ENCODE measurements at places on chromosomes 5 and 9.

- DNase-seq = no peak
Observed at GRCh38 chr5:59164041-59164830, 581.4 kb downstream of the RAB3C start.

DNA sequence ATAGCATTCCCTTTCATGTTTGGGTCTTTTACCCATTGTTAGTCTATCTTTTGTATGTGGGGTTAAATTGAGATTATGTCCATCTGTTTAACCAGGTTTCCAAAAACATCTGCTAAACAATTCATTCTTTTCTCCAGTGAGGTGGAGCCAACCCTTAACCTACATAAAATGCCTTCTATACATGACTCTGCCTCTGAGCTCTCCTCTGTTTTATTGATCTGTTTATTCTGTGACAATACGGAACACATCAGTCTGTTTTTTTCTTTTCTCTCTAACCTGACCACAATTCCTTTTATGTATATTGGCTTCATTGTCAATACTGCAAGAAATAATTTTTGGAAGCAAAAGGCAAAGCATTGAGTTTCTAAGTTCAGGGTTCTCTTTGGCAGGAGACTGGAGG lies 9.9 kb upstream of the ARL15 start:
- DNase-seq = no peak

- DNase-seq = no peak
Observed at GRCh38 chr5:87229780-87230179, 37.9 kb upstream of the RASA1 start.

DNA sequence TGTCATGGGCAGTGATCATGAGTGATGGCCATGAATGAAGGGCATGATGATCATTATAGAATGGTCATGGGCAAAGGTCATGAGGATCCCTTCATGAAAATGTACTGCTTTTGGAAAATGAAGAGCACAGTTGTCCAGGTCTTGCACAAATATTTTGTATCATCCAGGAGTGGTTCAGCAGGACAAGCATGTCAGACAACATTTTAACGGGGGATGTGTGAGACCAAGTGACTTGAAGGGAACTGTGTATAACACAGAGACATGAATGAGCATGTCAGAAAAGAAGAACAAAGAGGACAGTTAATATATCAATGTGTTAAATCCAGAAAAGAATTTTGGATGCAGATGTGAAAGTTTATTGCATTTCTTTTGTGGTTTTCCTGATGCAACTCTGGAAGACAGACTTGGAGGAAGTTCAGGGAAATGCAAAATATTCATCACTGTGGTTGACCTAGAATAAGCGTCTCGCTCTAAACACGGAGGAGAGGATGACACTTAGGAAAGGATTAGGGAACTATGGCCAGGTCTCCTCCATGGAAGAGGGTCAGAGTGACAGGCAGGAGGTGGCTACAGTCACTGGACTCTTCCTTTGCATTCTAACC lies 116.1 kb upstream of the IRX4 start:
- DNase-seq = no peak

- no peak for DNase-seq
Observed at GRCh38 chr9:79800578-79800977, 228.8 kb downstream of the TLE4 start.

DNA sequence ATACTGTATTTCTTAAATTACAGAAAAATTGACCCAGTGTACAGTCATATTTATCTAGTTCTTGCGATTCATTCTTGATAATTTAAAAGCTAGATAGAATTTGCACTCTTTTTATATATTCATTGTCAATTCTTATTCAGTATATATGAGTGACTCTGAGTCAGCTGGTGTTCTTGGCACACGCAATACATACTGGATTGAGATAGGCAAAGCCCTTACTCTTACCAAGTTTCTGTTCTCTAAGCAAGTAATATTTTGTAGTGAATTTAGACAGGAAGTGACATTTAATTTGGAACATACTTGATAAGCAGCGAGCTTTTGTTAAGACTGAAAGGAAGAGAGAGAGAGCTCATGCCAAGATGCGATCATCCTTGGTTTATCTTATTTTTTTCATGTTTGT lies 57.7 kb downstream of the GPBP1 start:
- no peak for DNase-seq

DNA sequence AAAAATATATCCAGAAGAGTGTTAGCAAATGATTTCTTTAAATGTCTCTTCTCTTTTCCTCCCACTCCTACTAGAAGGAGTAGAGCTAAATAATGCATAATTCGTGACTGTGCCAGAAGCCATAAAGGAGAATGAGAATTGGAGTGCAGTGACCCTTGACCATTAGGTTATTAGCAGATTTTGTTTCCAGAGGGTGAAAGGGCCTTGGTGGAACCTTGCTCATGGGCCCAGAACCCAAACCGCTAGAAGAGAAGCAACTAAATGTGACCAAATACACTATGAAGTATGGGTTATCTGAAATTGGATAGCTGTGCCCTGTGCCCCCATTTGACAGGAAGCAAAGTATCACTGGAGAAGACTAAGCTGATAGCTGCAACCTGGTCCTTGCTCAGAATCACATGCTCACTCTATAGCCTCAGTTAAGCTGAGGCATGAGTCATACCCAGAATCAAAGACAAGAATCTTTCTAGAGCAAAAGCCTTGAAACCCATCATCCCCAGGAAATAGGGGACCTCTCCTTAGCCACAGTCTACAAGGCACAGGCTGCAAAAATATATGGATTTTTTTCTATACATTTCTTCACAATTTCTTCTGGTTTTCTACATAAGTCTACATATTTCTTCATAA lies 36.3 kb downstream of the CAPSL start:
- DNase-seq = no peak

DNA sequence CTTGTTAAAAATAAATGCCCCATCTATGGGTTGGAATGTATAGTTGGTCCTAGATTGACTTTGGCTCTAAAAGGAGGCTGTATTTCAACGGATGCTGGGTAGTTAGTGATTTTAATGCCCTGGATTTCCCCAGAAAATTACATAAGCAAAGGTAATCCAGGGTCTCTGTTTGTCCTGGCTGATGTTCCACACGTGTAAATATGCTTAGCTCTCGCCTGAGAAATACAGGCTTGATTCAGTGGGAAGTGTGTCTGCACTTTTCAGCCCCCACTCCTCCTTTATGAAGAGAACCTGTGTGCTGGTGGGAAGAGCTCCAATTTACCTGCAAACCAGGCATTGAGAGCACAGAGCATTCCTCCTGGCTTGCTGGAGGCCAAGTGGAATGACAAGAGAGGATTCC lies 294.6 kb upstream of the CLINT1 start:
- no peak for DNase-seq

DNA sequence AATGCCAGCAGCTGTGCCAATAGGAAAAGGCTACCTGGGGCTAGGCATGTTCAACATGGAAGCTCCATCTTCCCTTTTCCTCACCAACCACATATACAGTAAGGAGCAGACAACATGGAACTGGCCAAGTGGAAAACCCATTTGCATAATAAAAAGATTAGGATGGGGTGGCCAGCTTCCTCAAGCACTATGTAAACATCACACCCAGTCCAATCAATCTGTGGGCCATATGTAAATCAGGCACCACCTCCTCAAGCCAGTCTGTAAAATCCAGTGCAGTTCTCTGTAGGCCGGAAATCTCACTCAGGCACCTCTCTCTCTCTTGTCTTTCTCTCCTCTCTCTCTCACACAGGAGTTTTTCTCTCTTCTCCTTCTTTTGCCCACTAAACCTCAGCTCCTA lies 360.2 kb upstream of the GRIA1 start:
- no peak for DNase-seq

DNA sequence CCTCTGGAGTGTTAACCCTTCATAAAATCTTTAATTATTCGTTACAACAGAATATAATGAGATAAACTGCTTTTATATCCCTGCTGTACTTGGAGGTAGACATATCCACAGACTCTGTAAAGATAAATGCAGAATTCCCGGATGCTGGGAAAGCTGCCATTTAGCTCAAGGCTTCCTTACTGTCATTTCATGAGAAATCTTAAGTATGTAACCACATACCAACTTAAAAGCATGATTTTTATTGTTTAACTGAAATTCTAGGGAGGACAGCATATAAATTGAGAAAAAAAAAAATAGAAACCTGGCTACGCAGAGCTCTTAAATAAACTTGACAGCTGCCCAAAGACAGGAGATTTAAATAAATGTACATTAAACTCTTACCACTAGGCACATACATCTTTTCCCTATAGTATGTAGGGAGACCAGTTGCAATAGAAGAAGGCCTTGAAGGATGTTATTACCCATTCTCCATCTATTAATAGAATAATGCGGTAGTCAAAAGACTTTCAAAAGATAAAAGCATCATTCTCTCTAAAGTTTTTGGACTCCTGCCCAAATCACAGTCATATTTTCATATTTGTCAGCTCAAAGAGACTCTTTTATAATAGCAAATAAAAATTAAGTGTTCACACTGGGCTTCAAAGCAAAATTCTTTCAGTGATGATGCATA lies 373.8 kb downstream of the NDUFS4 start:
- no peak for DNase-seq

DNA sequence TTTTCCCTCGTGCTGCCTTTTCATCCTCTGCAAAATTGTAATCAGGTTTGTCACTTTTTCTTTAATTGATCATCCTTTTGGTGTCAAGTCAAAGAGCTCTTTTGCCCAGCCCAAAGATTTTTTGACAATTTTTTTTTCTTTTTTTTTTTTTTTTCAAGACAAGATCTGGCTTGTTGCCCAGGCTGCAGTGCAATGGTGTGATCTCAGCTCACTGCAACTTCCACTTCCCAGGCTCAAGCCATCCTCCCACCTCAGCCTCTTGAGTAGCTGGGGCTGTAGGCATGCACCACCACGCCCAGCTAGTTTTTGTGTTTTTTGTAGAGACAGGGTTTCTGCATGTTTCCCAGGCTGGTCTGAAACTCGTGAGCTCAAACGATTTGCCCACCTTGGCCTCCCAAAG lies 36.7 kb downstream of the CDK7 start:
- DNase-seq = no peak

DNA sequence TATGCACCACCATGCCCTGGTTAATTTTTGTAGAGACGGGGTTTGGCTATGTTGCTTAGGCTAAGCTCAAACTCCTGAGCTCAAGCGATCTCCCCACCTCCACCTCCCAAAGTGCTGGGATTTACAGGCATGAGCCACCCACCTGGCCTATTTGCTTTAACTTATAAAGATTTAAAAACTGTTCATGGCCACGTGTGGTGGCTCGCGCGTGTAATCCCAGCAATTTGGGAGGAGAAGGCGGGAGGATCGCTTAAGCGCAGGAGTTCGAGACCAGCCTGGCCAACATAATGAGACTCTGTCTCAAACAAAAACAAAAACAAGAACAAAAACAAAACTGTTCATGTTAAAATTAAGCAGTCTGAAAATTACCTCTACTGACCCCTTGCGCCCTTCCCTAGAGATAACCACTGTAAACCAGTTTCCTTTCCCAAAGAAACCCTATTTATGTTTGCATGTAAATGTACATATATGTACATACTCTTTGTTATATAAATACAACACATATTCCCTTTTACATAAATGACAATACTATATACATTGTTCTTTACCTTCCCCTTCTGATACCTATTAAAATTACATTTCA lies 1.5 kb downstream of the AK6 start:
- DNase-seq = no peak

- DNase-seq = no peak
Observed at GRCh38 chr9:110916403-110916802, 121.9 kb downstream of the LPAR1 start.

GRCh38 chr5:38249812-38250211 lies 8.5 kb upstream of the EGFLAM start:
- DNase-seq = no peak

GRCh38 chr5:135578685-135579341 lies at the start of gene CXCL14:
TSS of gene CXCL14 (minus strand) at chr5:135578991. CDS start at chr5:135578778, 213 bp downstream.
- no peak for DNase-seq

DNA sequence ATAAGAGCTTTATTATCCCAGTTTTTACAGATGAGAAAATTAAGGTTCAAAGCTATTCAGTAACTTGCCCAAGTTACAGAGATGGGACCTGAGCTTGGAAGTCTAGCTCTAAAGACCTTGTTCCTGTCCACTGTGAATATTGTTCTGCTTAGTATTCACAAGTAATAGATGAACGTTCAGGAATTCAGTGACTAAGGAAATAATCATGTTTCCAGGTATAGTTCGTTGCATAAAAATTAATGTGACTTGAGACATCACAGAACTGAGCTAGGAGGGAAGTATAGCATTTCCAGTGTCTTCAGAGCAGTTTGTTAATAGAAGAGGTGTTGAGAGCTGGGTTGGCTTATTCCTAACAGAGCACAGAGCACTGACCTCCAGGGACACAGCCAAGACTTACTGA lies 136.1 kb downstream of the FGF1 start:
- DNase-seq = no peak

DNA sequence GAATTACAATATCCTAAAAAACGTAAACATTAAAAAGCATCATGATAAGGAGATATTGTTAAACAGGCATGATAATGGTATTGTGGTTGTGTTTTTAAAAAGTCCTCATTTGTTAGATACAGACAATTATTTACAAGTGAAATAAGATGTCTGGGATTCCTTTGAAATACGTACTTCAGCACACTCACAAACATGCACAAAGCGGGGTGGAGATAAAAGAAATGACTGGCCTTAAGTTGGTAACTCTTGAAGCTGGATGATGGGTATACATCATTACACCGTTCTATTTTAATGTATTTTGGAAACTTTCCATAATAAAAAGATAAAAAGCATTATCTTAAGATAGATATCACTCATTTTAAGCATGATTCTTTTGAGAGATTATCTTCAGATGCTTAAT lies 1.0 kb downstream of the FAM200C start:
- no peak for DNase-seq

DNA sequence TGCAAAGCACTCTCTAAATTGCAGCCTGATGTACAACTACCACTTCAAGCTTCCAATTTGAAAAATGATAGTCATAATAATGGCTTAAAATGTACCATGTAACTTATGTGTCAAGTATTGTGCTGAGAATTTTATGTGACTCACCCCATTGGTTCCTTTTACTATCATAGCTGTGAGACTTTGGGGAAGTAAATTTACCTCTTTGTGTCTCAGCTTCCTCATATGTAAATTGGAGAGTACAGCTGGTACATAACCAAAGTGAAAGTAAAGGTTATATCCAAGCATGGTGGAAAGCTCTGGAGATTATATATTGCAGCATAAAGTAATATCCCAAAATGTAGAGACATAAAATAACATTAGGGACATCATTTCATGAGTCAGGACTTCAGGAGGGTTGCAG lies 2200.4 kb upstream of the C9orf72 start:
- DNase-seq = no peak

GRCh38 chr5:119515192-119515591 lies 62.9 kb downstream of the HSD17B4 start:
- no peak for DNase-seq

GRCh38 chr9:88586452-88586851 lies 51.5 kb downstream of the NXNL2 start:
- DNase-seq = no peak

GRCh38 chr5:111043712-111044506 lies 27.6 kb upstream of the TSLP start:
- DNase-seq = no peak

- no peak for DNase-seq
Observed at GRCh38 chr5:112965733-112966306, 10.8 kb upstream of the DCP2 start.
